ENCODE measurements at places on chromosomes 7 and 10.

GRCh38 chr10:80185578-80186299 is 19.6 kb downstream of the ANXA11 start:
- DNase-seq: no peak

DNA sequence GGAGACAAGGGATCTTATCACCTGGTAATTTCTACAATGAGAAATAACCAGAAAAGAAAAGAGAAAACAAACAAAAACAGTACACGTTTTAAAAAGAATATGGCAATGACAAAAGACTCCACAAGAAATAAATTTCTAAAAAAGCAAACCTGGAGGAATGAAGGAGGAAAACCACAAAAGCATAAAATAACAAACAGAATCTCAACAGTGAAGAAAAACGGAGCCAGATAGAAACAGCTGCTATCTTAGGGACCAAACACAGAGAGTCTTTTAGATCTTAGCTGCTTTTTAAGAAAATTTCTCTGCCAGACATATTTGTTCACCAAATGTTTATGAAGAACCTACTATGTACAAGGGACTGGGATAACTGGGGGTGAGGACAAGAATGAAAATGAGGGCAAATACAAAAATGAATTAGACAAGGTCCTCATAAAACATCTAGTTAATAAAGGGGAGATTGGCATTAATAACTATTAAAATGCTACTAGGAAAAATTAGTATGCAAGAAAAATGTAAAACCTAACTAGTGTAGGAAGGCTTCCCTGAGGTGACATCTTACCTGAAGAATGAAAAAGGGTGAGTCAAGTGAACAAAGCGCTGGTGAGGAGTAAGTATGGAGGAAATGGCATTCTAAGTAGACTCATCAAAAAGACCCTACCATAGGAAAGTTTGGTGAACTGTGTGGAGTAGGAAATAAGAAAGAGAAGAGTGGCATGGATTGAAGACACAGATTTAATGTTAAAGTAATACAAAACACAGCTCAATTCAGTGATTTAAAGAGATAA is 34.3 kb downstream of the WASL start:
- no peak for DNase-seq

- no peak for DNase-seq
Measured at GRCh38 chr10:44803862-44804261, 107.3 kb upstream of the TMEM72 start.

- no peak for DNase-seq
Measured at GRCh38 chr7:30263090-30263710, 21.2 kb upstream of the ZNRF2 start.

GRCh38 chr10:128268015-128268722 is 141.9 kb upstream of the MKI67 start:
- peak; percentile 64 for DNase-seq

- no peak for DNase-seq
Measured at GRCh38 chr7:22200777-22201176, 156.2 kb downstream of the RAPGEF5 start.

- DNase-seq: peak; percentile 25
Measured at GRCh38 chr7:128888756-128889095, 21.8 kb downstream of the KCP start.

DNA sequence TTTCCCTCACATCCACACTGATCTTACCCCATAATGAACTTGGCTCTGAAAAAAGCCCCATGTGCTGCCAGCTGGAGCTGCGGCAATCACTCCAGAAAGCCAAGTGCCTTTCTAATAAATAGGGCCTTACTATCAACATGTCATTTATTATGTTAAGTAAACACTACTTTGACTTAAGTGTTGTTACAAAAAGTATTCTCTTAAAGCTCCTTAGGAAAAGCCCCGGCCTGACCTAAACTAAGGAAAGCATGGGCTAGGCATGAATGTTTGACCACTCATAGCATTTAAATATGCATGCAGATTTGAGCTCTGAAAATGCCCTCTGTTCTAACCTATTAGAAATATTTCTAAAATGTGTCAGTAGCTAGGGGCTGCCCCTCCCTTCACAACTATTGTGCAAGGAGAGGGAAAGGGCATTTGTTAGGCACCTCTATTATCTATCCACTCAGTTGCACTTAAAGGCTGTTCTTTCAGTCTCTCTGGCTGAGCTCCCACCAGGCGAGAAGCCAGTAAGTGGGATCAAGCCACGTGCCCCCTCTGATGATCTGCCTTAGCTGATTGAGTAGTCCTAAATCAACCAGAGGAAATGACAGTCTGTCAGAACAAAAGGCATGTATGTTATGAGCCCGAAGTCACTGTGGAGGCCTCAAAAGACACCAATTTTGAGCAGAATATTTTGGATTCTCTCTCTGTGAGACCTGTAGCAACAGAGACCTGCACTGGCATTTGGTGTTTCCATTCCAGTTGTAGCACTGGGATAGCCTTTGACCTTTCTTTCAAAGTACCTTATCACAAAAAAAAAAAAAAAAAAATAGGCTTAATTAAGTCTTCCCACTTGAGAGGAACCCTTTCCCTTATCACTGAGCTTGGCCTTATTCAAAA is 77.1 kb downstream of the ITGB8 start:
- peak; percentile 70 for DNase-seq

DNA sequence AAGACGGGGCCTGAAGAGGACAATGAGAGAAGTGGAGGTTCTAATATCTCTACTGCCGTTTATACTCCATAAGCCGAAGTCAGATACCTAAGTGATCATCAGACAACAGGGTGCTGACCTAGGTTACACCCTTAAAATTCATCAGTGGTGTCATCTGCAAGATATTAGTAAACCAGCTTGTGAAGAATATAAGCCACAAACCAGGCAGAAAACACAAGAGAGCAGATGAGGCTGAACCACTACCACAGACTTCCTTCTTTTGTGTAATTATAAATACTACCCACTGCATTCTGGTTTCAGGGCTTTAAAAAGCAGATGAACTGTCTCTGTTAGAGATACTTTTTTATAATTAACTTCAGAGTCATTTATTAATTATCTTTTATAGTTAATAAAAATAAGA is 69.0 kb upstream of the LRRC17 start:
- no peak for DNase-seq

- no peak for DNase-seq
Measured at GRCh38 chr10:132304756-132305509, 2.8 kb downstream of the STK32C start.

GRCh38 chr7:137590071-137590755 is 246.7 kb upstream of the PTN start:
- DNase-seq: no peak

- DNase-seq: no peak
Measured at GRCh38 chr7:144584726-144585125, 181.2 kb upstream of the NOBOX start.

DNA sequence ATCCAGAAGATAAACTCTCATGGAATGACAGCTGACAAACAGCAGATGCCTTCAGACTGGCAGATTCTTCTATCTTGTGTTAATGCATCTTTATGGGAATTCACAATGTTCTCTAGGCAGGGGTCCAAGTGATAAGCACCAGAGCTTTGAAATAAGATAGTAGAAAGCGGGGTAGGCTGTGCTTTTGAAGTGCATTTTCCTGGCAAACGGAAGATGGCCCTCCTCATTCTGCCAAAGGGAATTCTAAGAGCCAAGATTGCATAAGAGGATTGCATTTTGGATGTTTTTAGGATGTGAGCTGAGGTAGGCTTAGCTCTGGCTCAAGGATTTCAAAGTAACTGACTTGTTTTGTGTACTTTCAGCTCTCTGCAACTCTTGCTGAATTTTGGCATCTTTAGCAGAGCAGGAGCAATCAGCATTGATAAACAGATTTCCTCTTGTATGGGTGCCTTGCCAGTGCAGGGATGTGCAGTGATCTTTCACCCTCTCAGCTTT is 298.5 kb upstream of the KLF6 start:
- no peak for DNase-seq

DNA sequence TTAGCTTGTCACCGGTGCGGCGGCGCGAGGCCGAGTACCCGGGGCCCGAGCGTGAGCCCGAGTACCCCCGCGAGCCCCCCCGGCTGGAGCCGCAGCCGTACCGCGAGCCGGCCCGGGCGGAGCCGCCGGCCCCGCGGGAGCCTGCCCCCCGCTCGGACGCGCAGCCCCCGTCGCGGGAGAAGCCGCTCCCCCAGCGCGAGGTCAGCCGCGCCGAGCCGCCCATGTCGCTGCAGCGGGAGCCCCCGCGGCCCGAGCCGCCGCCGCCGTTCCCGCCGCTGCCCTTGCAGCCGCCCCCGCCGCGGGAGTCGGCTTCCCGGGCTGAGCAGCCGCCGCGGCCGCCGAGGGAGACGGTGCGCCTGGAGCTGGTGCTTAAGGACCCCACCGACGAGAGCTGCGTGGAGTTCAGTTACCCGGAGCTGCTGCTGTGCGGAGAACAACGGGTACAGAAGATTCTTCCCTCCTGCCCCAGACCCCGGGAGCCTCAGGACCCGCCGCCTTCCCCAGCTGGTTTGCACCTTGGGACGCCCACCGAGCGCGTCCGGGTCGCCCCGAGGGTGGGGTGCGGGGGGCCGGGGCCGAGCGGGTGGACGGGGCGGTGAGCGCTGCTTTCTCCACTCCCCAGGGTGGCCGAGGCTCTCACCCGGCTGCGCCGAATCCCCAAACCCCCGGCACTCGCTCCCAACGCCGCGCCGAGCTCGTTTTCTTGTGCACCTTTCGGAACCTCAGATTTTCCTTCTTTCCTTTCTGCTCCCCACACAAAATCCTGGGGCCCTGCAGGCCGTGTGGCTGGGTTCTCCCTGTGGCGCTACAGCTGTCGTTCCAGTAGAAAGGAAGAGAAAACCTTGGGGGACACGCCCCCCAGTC is 708 bp downstream of the UBN2 start:
- peak; percentile 71 for DNase-seq

- DNase-seq: no peak
Measured at GRCh38 chr7:48887500-48887899, 36.8 kb upstream of the CDC14C start.

Measured in D341Med (cell line).